Activated T-helper 1 cell treated with anti-CD3 and anti-CD28 coated beads, Interleukin-12 subunit alpha, Interleukin-12 subunit beta, Interleukin-2, Interleukin-4 antibody, amounts not matched to agents 30 ng/mL and 10 ng/mL and 1 ng/mL, durations not matched to agents 14 hours and 24 hours and 36 hours (primary cell): ENCODE measurements at places on chromosomes 7 and 10. TPM values are rescaled to one million over a fixed set of nuclear protein-coding genes. Genes with fewer than 3 reads are reported as not detected.

- no peak for DNase-seq
Observed at GRCh38 chr10:121600611-121601010, 2.4 kb upstream of the FGFR2 start.

The OR2A1 gene
- not detected in 2 replicates for total RNA-seq

The PRTFDC1 gene
- total RNA-seq: 0.32 and 0.57 TPM in 2 replicates

DNA sequence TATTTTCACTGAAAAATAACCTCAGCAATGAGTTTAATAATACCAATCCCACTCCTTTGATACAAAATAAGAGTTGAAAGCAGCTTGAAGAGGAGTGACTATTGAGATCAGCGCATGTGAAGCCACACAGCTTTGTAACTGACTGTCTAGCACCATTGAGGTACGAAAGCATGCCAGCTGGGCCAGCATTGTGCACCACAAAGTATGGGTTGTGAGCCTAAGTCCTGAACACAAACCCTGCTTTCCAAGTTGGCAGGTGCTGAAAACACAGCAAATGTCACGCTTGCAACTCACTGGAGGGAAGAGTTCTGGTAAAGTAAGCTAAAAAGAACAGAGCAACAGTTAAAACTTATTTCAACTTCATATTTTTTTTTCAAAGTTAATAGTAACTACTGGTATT lies 4.0 kb upstream of the FAM53B start:
- no peak for DNase-seq

DNA sequence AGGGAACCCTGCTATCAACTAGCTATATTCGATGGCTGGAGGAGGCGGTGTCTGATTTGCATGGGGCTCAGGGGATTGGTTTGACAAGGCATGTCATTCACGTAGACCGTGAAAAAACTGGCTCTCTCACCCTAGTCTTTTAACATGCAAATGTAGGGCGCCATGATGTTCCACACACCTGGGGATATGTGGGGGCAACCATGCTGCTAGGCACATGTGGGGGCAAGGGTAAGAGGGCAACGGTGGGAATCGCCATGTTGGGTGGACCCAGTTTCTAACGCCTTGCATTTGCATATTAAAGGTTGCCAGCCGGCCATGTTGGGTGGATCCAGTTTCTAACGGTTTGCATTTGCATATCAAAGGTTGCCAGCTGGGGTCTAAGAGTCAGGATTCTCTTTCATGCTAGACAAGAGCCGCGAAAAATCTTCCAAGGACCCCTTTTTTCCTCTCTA lies 419.2 kb upstream of the NFE2L3 start:
- no peak for DNase-seq

- no peak for DNase-seq
Observed at GRCh38 chr10:101817337-101818118, 716 bp downstream of the OGA start.
